CD4-positive, alpha-beta T cell (primary cell): ENCODE measurements at places on chromosomes 2 and 18. TPM values are rescaled to one million over a fixed set of nuclear protein-coding genes. Genes with fewer than 3 reads are reported as not detected.

DNA sequence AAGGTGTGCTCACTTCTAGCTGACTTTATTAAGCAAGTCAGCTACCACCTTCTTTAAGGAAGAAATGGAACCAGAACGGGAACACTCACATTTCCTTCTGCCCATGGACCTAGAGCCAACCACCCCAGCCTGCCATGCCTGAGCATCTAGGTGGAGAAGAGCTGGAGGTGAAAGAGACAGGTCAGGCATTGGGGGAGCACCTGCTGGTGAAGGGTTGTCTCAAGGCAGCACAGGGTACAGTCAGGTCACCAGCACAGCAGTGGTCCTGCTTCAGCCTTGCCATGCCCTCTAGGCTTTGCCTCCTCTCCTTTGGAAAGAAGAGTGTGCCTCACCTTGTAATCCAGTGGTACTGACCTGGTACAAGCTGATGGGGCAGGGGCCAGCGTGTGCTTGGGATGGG, 107.9 kb downstream of the KCNF1 start:
- peaks cover 21% of the 10 kb centered on the region for H3K27me3 ChIP-seq
- DNase-seq, result no peak
- H3K27ac ChIP-seq, result no peak overlapping the region
- H3K36me3 ChIP-seq, result no peaks in the 10 kb centered on the region
- no peak overlapping the region for H3K4me3 ChIP-seq

DNA sequence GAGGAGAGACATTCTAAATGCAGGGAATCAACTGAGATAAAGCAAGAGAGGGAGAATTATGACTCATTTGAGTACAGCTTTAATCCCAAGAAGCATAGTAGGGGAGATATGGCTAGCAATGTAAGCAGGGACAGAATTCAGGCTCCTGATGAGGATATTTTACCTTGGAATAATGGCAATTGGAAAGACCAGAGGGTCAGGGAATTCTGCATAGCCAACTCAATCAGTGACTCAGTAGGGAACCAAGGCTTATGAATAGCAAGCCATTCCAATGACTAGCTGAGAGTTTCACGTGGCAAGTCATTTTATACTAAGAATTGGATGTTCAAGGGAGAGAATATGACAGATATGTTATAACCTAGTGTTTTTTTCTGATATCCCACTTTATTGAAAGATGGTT, 563.8 kb upstream of the NETO1 start:
- no peaks in the 10 kb centered on the region for H3K36me3 ChIP-seq
- no peak overlapping the region for H3K27ac ChIP-seq
- H3K4me3 ChIP-seq, result no peak overlapping the region
- DNase-seq, result no peak
- no peaks in the 10 kb centered on the region for H3K27me3 ChIP-seq

DNA sequence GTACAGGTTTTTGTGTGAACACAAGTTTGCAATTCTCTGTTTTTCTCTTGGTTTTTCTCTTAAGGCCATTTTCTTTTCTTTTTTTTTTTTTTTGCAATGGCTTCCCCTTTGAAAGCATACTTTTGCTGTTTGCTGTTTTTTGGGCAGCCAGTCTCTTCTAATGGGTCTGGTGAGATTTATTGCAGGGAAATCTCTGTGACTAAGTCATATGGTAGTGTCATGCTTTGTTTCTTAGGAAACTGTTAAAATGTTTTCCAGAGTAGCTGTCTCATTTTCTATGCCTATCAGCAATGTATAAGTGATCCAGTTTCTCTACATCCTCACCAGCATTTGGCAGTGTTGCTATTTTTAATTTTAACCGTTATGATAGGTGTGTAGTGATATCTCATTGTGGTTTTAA, 27.9 kb upstream of the CDCA7 start:
- no peak overlapping the region for H3K4me3 ChIP-seq
- no peak overlapping the region for H3K27ac ChIP-seq
- DNase-seq, result no peak
- no peaks in the 10 kb centered on the region for H3K4me1 ChIP-seq
- H3K36me3 ChIP-seq, result no peaks in the 10 kb centered on the region

GRCh38 chr2:235555371-235555770, 61.5 kb downstream of the AGAP1 start:
- H3K27ac ChIP-seq, result no peak overlapping the region
- H3K4me3 ChIP-seq, result no peak overlapping the region
- DNase-seq, result no peak
- H3K4me1 ChIP-seq, result no peaks in the 10 kb centered on the region
- peaks cover 4% of the 10 kb centered on the region for H3K27me3 ChIP-seq
- H3K36me3 ChIP-seq, result no peaks in the 10 kb centered on the region

DNA sequence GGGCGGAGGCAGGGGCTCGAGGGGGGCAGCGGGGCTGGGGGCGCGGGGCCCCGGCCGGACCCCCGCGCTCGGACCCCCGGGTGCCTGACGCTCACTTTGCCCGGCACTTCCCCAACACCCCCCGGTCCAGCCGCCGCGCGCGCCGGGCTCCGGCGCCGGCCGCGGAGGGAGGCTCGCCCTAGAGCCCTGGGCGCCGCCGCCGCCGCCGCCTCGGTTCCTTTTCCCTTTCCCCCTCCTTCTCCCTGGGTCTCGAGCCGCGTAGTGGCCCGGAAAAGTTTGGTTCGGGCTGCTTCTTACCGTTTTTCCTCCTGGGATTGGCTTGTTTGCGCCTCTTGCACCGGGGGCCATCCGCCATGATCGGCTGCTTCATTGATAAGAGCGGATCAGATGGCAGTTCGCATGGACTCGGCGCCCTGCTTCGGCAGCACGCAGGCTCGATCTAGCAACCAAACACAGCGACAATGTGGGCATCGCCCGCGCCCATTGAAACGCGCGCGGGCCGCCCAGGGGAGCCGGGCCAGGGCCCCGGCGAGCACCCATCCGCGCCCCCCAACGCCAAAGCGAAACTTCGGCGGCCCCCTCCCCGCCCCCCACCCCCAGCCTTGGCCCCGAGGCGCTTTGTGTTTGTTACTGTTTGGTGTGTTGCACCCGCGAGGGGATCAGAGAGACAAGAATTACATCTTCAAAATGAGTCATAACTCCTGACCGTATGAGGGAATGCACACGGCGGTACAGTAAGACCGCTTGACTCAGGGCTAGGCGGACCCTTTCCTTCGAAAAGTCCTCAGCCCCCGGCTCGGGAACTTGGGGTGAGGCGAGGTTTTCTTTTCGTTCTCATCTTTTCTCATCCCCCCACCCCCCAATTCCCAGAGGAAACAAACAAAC, 2.7 kb downstream of the ZEB2 start:
- DNase-seq, result peak; percentile 26
- H3K27ac ChIP-seq, result no peak overlapping the region

DNA sequence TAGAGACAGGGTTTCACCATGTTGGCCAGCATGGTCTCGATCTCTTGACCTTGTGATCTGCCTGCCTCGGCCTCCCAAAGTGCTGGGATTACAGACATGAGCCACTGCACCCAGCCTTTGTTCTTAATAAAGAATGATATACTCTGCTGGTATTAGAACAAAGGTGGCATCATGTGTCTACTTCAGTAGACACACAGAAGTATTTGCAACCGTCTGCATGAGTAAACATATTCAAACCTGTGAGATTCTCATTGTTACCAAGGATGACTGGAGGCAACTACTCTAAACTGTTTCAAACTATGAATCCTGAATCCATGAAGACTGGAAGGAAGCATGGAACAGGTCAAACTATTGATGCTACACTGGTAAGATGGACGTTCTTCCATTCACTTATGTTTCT, 32.1 kb downstream of the MBD2 start:
- peaks cover 15% of the 10 kb centered on the region for H3K36me3 ChIP-seq

DNA sequence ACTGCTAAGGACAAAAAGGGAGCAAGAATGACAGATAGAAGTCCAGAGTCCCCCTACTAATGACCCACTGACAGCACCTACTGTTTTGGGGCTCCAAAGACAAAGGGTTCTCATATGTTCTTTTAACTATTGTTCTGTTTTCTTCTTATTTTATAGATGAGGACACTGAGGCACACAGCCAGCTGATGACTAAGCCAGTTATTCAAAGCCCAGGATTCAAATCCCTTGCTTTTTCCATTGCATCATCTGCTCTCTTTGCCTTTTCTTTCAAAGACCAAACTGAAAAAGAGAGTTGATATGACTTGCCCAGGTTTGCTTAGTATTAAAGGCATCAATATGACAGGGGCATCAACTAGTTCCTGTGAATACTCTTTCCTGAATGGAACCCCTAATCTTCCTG, 299.8 kb downstream of the LRATD1 start:
- H3K4me3 ChIP-seq, result no peak overlapping the region
- H3K27ac ChIP-seq, result no peak overlapping the region
- no peaks in the 10 kb centered on the region for H3K36me3 ChIP-seq
- no peaks in the 10 kb centered on the region for H3K4me1 ChIP-seq
- no peak for DNase-seq

GRCh38 chr2:206867006-206867405, 72.3 kb upstream of the CPO start:
- no peaks in the 10 kb centered on the region for H3K4me1 ChIP-seq
- H3K36me3 ChIP-seq, result no peaks in the 10 kb centered on the region
- H3K27me3 ChIP-seq, result no peaks in the 10 kb centered on the region

DNA sequence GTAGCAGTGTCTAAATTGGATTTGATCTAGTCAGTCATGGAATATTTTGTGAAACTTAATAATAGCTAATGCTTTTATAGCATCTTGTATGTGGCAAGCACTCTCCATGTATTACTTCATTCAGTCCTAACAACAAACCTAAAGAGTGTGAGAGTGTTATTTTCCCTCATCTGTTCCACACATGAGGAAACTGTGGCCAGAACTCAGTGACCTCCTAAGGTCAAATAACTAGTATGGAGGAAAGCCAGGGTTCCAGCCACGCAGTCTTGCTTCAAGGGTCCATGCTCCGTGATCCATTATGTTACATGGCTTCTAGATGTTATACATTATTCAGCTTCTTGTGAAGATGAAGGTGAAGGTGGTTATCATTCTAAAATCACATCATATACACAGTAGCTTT, 45.5 kb downstream of the TWSG1 start:
- DNase-seq, result no peak
- H3K4me3 ChIP-seq, result no peak overlapping the region
- H3K4me1 ChIP-seq, result no peaks in the 10 kb centered on the region
- no peaks in the 10 kb centered on the region for H3K27me3 ChIP-seq

DNA sequence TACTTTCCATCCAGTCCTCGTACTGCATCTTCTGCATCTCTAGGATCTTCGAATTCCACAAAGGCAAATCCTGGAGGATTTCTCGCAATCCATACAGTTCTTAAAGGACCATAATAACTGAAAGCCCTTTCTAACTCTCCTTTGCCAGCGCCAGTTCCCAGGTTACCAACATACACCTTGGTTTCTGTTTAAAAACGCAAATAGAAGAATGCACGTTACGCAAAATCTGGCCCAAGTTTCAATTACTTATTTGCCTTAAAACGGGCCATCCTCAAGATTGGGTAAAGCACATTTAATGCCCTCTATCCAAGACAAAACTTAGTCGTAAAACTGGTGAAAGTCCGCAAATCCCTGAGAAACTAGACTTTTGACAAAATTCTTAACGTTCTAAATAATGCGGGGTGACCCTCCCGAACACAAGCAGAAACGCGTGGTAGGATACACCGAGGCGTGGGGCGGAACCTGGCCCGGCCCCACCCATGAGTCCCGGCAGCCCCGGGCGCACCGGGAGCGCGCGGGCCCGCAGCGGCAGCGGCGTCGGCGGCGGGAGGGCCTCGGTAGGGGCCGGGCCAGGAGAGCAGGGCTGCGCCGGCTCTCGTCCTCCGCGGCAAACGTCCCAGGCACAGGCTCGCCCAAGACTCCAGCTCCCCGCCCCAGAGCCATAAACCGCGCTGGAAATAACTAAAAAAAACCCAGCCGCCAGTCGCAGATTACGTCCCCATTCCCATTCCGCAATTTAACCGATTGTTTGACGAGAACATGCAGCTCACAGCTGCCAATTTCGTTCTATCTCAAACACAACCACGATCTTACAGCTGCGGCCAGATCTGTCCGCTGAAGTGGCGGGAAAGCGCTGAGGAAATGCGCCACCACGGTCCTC, 910 bp downstream of the SRSF7 start:
- H3K27me3 ChIP-seq, result no peaks in the 10 kb centered on the region
- peaks cover 49% of the 10 kb centered on the region for H3K36me3 ChIP-seq
- H3K27ac ChIP-seq, result peak overlapping the region; percentile 97
- peaks cover 46% of the 10 kb centered on the region for H3K4me1 ChIP-seq

- no peaks in the 10 kb centered on the region for H3K27me3 ChIP-seq
- peak overlapping the region; percentile 1 for H3K4me3 ChIP-seq
- DNase-seq, result peak; percentile 62
- peak overlapping the region; percentile 76 for H3K27ac ChIP-seq
- H3K36me3 ChIP-seq, result peaks cover 33% of the 10 kb centered on the region
Observed at GRCh38 chr18:77108001-77108692, 24.4 kb downstream of the MBP start.

- H3K4me1 ChIP-seq, result peaks cover 16% of the 10 kb centered on the region
- H3K27me3 ChIP-seq, result no peaks in the 10 kb centered on the region
- no peaks in the 10 kb centered on the region for H3K36me3 ChIP-seq
- no peak for DNase-seq
- H3K4me3 ChIP-seq, result peak overlapping the region; percentile 89
- H3K27ac ChIP-seq, result peak overlapping the region; percentile 72
Observed at GRCh38 chr2:64525317-64525613, 1.1 kb downstream of the AFTPH start.

DNA sequence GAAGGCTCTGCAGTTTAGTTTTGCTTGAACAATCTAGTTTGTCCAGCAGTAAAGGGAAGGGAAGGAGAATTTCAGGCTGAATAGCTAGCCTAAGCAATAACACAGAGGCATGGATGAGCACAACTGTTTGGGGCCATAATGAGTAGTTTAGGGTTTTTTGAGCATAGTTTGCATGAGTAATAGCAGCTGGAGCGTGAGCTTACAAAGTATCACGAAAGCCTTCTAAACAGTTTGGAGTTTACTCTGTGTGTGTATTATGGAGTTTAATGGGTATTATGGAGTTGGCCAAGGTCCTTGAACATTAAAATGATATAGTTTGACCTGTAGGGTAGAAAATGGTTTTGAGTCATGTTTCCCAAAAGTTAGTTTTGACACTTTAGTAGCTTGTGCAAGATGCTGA, 782.3 kb downstream of the ERBB4 start:
- no peaks in the 10 kb centered on the region for H3K4me1 ChIP-seq
- no peak for DNase-seq
- no peak overlapping the region for H3K4me3 ChIP-seq
- no peak overlapping the region for H3K27ac ChIP-seq

DNA sequence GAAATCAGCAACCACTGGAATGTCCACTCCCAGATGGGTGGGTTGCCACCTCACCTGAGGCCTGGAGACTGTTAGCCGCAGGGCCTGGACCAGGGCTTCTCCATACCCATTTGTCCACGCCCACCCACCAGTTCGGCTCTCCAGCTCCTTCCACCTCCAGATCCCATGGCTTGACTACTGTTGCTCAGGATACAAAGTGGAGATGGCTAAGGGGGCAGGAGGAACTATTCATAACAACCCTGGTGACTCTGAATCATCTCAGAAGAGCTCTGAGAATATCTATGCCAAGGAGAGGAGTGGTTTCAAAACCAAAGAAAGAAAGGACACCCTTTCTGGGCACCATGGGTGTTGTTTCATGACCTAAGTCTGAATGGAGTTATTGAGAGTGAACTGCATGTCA, 145.8 kb downstream of the LAMA3 start:
- no peak overlapping the region for H3K27ac ChIP-seq
- H3K4me3 ChIP-seq, result no peak overlapping the region
- H3K27me3 ChIP-seq, result no peaks in the 10 kb centered on the region

- no peaks in the 10 kb centered on the region for H3K27me3 ChIP-seq
- no peak overlapping the region for H3K4me3 ChIP-seq
- no peak for DNase-seq
Observed at GRCh38 chr2:12106440-12107080, 360.1 kb downstream of the LPIN1 start.

Gene FZD7
- total RNA-seq, result 0.17 TPM

Gene LRATD1
- total RNA-seq, result not detected

Gene FER1L5
- total RNA-seq, result not detected

Gene PPP1R1C
- total RNA-seq, result not detected

Gene MAIP1
- total RNA-seq, result 35.8 TPM

Gene PTPRN
- total RNA-seq, result not detected

Gene REG3A
- not detected for total RNA-seq

Gene CTAGE1
- total RNA-seq, result not detected
